ENCODE measurements at places on chromosomes 7 and 10. TPM values are rescaled to one million over a fixed set of nuclear protein-coding genes. Genes with fewer than 3 reads are reported as not detected.

The TMEM196 gene
- total RNA-seq, result not detected

The CLCN1 gene
- total RNA-seq, result 0.54 TPM

The TLX1 gene
- not detected for total RNA-seq

DNA sequence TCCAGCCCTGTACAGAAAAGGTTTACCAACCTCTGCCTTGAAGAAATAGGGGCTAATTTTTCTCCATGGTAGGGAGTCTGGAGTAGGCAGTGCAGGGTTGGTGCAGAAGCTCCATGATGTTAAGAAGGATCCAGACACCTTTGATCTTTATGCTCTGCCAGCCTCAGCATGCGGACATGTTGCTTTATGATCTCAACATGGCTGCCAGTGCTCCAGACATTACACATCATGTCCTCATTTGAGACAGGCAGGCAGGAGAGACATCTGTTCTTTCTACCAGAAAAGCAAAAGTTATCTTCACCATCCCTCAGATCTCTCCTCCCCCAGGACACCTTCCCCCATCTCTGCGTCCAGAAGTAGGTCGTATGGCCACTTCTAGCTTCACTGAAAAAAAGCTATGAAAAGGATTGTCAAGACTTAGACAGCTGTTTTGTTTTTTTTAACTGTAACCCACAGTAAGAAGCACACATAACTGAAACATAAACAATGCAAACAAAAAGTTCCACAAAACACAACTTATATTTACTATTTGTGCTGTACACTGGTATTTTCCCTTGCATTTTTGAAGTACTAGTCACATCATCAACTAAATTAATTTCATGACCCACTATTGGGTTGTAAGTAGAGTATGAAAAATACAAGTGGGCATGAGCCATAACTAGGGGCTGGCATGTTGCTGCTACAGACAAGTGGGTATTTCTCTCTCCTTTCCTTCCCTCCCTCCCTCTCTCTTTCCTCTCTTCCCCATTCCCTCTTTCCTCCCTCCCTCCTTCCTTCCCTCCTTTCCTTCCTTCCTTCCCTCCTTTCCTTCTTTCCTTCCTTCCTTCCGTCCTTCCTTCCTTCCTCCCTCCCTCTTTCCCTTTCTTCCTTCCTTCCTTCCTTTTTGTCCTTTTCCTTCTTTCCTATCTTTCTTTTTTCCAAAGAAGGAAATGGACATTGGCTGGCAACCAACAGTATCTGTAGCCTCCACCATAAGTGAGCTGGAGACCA lies 2.6 kb upstream of the RASSF4 start:
- no peak for DNase-seq

DNA sequence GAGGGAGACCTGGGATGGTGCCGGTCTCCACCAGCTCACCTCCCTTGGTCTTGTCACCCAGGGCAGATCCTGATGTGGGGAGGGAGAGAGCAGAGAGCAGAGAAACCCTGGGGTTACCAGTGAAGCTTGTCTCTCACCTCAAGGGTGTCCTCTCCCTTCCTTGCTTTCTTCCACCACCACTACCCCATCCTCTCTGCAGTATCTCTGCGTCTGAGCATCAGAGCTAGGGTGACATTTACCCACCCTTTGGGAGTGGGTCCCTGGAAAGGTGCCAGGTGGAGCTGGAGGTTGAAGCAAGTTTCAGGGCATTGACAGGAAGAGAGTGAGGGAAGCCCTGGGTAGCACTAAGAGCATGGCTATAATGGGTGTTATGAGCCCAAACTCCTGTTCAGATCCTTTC lies 75.2 kb upstream of the ANLN start:
- no peak for DNase-seq

DNA sequence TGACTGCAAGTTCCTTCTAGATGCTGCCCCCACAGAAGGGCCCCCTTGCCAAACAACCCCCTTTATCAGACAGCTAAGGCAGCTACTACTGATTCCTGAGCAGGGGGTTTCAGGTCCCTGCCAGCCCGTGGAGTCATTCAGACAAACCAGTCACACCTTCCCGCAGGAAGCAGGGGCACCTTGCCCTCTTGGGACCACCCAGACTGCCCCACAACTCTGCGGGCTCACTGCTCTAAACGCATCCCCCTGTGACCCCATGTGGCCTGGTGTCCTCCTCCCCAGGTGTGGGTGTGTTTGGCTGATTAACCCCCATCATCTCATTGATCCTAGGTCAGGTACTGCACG lies 298.9 kb downstream of the TCERG1L start:
- DNase-seq, result no peak

DNA sequence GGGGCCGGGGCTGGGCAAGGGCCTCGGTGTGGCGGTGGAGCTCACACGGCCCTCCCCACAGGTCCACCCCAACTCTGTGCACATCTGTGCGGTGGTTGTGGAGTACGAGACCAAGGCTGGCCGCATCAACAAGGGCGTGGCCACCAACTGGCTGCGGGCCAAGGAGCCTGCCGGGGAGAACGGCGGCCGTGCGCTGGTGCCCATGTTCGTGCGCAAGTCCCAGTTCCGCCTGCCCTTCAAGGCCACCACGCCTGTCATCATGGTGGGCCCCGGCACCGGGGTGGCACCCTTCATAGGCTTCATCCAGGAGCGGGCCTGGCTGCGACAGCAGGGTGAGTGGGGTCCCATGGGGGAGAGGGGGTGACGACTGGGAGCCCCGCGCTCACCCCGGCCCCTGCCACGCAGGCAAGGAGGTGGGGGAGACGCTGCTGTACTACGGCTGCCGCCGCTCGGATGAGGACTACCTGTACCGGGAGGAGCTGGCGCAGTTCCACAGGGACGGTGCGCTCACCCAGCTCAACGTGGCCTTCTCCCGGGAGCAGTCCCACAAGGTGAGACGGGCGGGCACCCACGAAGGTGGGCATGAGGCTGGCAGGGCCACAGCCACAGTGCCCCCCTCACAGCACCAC lies 8.8 kb downstream of the TMEM120A start:
- DNase-seq, result no peak

DNA sequence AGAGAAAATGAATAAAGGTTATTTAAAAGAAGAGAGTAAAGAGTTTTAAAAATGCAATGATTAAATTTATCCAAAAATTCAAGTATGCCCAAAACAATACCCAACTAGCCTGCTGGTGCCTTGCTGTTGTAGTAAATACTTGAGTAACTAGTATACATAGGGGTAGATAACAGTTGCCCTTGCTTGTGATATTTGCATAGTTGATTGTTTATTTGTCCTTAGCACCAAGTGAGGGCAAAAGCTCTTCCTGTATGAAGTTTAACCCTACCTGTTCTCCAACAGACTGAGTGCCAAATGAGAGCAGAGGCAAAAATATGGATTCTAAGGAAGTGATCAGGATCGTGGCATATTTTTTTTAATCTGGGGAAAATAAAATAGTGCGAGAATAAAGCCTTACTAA lies 85.0 kb downstream of the PTN start:
- no peak for DNase-seq

GRCh38 chr7:106039486-106040060 lies 72.5 kb downstream of the SYPL1 start:
- no peak for DNase-seq

Measured in hematopoietic multipotent progenitor cell (in vitro differentiated cells).